T-helper 22 cell (primary cell): ENCODE measurements at places on chromosomes 3 and 15.

GRCh38 chr3:55708242-55708641 is 221.1 kb upstream of the WNT5A start:
- DNase-seq: no peak

- DNase-seq: no peak
These were observed 7.0 kb downstream of the GPR160 start for GRCh38 chr3:170044795-170045244.

DNA sequence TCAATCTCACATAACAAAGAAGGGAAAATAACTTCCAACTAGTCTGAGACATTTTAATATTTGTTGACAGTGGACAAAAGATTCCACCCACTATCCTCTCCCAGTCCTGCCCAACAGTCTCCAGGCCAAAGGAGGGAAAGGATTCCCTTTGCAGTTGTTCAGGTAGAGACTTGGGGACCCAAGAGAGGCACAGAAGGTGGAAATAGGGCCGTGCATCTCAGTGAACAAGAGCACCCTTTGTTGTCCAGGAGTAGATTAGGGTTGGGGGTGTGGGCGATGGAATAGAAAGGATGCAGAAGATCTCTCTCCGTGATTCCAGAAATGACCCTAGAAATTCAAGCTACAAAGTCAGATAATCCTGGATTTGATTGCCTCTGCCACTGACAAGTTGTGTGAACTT is 44.8 kb upstream of the TRA2B start:
- DNase-seq: no peak

GRCh38 chr3:15330031-15330596 is 2.3 kb downstream of the SH3BP5 start:
- DNase-seq: no peak

GRCh38 chr3:107824822-107825371 is 265.9 kb downstream of the CD47 start:
- no peak for DNase-seq

GRCh38 chr3:182514236-182514964 is 278.9 kb upstream of the ATP11B start:
- DNase-seq: no peak

DNA sequence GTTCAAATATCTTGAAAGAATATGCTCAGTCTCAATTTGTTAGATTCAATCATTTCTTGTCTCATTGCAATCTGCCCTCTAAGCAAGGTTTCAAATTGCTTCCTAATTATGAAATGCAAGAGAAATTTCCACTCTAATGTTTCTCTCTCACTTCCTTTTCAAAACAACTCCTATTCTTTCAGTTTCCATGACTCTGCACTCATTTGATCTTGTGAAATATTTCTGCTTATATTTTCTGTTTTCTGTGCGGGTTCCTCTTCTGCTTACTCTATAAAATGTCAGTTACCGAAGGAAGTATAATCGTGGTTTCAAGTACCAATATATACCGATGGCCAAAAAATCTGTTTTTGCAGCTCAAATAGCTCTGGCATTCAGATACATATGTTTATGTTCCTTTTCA is 521.9 kb upstream of the NAALADL2 start:
- DNase-seq: no peak

DNA sequence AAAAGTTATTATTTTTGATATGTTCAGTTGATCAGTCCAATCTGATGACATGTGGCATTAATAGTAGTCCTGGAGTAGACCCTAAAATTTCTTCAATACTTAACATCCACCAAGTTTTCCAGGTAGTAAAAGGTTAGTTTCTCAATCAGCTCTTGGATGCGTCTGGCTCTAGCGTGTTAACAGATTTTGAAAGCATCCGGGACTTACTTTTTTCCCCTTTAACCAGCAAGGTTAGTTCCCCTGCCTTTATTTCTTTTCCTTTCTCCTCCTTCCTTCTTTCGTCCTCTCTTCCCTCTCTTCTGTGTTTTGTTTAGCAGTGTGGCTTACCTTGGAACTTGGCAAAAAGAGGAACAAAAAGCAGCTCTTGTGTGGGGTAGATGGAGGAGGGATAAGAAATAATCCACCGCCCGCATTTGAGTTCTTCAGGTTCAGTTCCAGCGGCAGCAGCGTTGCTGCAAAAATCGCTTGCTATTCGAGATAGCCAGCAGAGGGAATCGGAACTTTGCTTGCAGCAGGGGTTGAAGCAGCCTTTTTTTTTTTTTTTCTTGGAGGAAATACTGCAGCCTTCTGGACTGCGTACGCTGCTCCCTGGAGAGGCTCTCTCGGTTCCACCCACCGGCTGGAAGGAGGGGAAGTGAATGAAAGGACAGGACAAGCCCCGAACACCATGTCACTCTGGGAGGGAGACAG is at the start of gene RBMS3:
Gene RBMS3 (plus strand): TSS at position 668 of the 690 bp plus-strand sequence.
- DNase-seq: no peak

DNA sequence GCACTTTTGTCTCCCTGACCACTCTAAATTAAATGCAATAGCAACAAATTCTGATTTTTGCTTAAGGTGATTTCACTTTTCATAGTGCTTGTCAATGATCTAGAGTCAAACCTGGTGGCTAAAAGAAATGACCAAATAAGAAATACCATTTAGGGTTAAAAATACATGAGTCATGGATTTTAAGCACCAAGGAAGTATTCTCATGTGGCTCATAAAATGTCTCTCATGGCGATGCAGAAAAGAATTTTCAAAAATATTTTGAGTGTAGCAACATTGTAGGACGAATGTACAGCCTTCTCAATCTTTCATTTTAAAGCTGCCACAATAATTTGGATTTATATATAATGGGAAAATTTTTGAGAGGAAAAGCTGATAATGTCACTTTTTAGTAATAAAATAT is 193.6 kb downstream of the EPHA3 start:
- no peak for DNase-seq
